Central memory CD8-positive, alpha-beta T cell (primary cell): ENCODE measurements at places on chromosomes 6 and 20.

DNA sequence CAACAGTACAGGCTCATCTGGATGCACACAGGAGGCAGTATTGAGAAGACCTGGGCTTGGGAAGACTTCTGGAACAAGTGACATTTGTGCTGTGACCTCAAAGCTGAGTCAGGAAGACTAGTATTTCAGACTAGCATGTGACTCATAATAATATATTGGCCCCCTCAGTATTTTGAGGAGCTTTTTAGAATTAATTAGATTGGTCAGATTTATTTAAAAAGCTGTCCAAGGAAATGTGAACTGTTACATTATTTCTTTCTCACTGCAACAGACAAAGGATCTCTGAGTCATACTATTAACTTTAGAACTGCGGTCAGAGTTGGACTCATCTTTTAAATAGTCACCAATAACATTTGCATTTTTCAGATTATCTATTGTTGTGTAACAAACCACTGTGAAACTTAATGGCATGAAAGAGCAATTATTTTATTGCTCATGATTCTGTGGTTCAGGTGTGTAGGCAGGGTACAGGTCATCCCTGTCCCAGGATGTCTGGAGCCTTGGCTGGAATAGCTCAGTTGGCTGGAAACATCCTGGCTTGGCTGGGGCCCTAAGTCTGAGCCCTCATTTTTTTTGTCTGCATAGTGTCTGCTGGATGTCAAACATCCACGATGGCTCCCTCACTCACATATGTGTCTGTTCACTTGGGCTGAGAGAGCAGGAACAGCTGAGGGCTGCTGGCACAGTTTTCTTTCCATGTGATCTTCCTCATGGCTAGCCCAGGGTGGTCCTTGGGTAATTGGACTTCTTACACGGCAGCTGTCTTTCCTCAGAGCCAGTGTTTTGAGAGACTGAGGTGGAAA lies 46.9 kb downstream of the MAP3K4 start:
- peaks cover 25% of the 10 kb centered on the region for H3K36me3 ChIP-seq
- H3K4me3 ChIP-seq: no peak overlapping the region
- no peak overlapping the region for H3K27ac ChIP-seq
- H3K4me1 ChIP-seq: peaks cover 29% of the 10 kb centered on the region

- no peak for DNase-seq
- no peaks in the 10 kb centered on the region for H3K4me1 ChIP-seq
- H3K27me3 ChIP-seq: no peaks in the 10 kb centered on the region
- H3K4me3 ChIP-seq: no peak overlapping the region
- no peak overlapping the region for H3K27ac ChIP-seq
Observed at GRCh38 chr6:76247527-76247926, 175.1 kb upstream of the IMPG1 start.

GRCh38 chr20:61694682-61695081 lies 371.0 kb downstream of the TAF4 start:
- peaks cover 20% of the 10 kb centered on the region for H3K27me3 ChIP-seq
- no peaks in the 10 kb centered on the region for H3K36me3 ChIP-seq
- no peak overlapping the region for H3K4me3 ChIP-seq
- H3K4me1 ChIP-seq: no peaks in the 10 kb centered on the region
- no peak for DNase-seq
- H3K27ac ChIP-seq: no peak overlapping the region

- no peaks in the 10 kb centered on the region for H3K4me1 ChIP-seq
- H3K36me3 ChIP-seq: no peaks in the 10 kb centered on the region
- H3K27ac ChIP-seq: no peak overlapping the region
- H3K4me3 ChIP-seq: no peak overlapping the region
- DNase-seq: no peak
Observed at GRCh38 chr6:4318321-4318720, 182.9 kb upstream of the ECI2 start.
